Stimulated activated CD4-positive, alpha-beta T cell treated with anti-CD3 and anti-CD28 coated beads, Interleukin-1b, Interleukin-23, amount 100 ng/mL, for 48 hours (primary cell): ENCODE measurements at places on chromosomes 13 and 19.

DNA sequence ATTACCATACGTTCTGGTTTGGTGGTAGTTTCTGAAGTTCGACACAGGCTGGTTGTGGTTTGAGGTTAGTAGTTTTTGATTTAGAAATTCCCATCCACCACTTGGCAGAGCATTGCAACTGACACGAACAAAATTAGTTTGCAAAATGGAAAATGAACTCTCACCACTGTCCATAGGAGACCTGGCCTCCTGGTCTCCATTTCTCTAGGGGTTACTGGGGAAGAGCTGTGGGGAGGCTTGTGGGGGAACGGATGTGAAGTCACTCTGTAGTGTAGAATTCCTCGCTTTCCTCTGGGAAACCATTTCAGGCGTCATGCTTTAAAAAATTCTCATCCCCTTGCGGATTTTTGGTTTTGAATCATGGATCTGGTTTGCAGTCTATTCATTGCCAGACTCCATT lies 321.5 kb upstream of the MAB21L1 start:
- DNase-seq, result no peak

DNA sequence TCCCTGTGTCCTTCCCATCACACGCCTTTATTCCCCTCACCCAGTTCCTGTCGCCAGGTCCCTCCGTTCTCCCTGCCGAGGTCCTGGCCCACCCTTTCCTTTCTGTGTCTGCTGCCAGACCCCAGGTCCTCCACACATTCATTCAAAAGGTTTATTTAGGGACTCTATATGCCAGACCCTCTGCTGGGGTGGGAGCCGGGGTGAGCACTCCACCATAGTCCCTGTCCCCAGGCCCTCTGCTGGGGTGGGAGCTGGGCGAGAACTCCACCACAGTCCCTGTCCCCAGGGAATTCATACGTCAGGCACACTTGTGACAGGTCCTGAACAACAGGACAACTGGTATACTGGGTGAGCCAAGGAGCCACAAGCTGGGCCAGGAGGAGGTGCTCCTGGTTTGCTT lies 34.4 kb upstream of the TUBGCP3 start:
- DNase-seq, result no peak

DNA sequence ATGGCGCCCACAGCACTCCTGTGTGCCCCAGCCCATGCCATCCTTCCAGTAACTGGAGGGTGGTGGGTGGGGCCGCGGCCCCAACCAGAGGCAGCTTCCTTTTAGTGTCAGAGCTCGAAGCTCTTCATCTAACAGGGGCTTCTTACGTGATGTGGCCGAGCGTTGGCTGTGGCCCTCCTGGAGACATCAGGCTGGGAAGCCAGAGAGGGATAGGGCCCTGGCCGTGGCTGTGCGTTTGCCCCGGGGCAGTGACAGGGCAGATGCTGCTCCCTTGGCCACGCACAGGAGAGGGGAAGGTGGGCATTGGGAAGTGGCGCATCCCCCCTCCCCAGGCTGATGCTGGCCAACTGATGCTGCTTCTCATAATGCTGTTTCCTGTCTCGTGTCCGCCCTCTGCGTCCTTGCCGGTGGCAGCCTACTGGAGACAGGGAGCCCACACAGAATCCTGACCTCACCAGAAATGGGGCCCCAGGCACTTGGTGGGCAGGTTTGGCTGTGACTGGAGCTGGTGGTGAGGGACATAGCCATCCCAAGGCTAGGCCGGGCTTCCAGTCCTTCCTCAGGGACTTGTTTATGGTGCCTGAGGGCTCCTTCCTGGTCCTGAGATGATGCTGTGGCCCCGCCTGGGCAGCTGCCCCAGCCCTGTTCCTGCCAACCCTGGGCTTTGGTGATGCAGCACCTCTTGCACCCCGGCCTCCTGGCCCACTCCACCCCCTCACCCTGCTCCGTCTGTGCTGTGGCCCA lies 34.3 kb downstream of the ATP4B start:
- DNase-seq, result no peak

DNA sequence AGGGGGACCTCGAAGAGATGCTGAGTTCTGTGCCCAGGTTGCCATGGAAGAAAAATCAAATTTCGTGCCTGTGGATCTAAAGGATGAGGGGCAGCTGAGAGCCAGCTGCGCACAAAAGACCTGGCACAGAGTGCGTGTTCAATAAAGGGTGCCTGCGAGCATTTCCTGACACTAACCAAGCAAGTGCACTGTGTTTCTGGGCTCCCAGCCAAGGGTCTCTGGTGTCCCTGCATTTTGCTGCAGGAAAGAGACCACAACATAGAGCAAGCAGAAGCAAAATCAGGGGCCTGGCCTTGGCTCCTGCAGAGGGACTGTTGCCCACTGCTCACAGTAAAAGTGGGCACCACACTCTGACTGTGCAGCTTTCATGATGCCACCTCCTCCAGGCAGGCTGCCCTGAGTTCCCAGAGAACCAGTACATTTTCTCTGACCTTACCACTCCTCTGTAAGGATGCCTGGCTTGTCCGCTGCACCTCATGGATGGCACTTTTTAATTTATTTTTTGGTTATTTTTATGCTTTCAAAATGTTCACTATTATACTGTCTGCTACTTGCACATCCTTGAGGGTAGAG lies 70.8 kb upstream of the GPR12 start:
- no peak for DNase-seq

GRCh38 chr13:47433461-47434005 lies 536.7 kb upstream of the HTR2A start:
- DNase-seq, result no peak

GRCh38 chr13:53180684-53181083 lies 152.1 kb downstream of the OLFM4 start:
- DNase-seq, result no peak

DNA sequence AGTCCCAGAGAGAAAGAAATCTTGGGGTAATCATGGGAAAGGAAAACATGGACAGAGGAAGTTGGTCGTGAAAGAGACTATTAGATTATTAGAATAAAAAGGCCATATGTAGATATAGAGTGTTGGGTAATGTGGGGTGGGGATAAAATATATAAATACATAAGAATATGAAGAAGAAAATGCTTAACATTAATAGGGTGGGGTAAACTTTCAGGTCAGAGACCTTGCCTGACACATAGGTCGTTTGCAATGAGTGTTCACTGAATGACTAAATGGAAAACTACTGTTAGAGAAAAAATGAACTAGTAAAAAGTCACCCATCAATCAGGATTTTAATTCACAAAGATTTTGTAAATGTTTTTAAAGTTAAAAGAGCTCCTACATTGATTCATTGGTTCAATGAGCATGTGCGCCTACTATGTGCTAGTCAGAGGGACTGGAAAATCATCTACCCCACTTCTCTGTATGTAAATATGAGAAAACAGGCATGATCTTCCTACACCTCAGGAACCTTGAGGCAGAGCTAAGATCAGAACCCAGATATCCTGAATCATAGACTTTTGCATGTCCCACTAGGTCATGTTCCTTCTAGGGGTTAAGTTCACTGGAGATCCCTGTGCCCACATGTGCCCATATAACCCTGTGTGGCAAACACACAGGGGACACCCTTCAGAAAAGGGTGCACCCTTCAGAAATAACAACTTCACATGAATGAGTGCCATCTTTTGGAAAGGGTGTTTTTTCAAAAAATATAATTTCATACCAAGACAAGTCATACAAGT lies 24.6 kb upstream of the KLF12 start:
- no peak for DNase-seq

DNA sequence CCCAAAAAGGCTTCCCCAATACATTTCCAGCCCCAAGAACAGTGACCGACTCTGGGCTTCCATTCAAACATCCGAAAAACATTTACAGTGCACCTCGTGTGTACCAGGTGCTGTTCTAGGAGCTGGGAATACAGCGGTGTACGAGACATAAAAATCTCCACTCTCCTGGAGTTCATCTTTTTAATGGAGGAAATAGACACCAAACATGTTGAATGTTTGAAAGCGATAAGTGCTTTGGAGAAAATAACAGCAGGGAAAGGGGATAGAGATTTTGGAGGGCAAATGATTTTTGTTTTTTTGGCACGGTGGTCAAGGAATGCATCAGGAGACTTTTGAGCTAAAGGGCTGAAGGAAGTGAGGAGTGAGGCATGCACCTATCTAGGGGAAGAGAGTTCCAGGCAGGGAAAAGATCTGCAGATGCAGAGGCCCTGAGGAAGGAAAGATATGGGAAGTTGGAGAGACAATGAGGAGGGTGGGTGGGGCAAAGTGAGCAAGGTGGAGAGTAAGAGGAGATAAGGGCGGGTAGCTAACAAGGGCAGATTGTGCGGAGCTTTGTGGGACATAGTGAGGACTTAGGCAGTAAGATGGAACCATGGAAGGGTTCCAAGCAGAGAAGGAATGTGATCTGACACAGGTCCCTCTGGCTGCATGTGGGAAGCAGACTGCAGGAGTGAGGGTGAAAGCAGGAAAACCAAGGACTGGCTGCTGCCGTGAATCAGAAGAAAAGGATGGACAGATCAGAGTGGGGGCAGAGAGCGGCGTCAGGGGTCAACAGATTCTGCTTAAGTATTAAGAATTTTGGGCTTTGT lies 703 bp upstream of the FBL start:
- DNase-seq, result no peak

DNA sequence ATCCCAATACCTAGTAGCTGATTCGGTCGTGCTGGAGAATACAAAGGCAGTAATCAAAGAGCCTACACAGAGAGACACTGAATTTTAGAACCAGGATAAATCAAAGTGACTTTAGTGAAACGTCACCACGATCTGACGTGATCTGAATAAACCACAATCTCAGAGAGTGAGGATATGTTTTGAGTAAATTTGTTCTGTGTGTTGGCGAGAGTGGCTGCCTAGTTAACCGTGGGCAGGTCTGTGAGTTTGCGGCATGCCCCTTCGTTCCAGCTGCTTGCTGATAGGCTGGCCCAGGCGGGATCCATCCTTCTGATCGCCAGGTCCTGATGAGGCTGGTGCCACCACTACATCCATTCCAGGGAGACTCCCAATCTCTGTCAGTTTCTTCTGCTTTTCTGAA lies 40.4 kb downstream of the LRCH1 start:
- DNase-seq, result peak; percentile 62

DNA sequence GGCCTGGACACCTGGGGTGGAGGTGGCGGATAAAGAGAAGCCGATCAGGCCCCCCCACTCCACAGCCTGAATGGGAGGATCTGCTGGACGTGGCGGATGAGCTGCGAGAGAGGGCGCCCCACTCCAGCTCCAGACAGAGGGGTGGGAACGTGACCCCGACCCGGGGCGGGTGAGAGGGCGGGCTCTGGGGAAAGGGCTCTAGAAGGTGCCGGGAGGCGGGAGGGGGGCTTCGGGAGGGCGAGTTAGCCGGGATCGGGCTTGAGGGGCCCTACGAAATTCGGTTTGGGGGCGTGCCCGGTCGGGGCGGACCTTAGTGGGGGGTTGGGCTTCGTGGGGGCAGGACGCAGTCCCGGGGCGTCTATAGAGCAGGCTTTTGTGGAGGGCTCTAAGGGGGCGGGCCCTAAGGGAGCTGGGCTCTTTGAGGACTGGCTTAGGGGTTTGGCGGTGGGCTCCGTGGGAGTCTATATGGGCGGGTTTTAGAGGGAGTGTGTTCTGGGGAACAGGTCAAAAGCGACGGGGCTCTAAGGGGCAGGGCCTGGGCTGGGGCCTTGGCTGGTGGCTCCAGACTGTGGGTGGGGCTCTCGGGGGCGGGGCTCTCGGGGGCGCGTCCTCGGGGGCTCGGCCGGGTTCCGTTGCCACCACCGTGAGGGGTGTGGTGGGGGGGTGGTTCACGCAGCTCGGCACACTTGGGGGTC lies 4.1 kb upstream of the NANOS3 start:
- no peak for DNase-seq

GRCh38 chr19:9132422-9132821 lies 5.7 kb upstream of the OR7G3 start:
- no peak for DNase-seq

DNA sequence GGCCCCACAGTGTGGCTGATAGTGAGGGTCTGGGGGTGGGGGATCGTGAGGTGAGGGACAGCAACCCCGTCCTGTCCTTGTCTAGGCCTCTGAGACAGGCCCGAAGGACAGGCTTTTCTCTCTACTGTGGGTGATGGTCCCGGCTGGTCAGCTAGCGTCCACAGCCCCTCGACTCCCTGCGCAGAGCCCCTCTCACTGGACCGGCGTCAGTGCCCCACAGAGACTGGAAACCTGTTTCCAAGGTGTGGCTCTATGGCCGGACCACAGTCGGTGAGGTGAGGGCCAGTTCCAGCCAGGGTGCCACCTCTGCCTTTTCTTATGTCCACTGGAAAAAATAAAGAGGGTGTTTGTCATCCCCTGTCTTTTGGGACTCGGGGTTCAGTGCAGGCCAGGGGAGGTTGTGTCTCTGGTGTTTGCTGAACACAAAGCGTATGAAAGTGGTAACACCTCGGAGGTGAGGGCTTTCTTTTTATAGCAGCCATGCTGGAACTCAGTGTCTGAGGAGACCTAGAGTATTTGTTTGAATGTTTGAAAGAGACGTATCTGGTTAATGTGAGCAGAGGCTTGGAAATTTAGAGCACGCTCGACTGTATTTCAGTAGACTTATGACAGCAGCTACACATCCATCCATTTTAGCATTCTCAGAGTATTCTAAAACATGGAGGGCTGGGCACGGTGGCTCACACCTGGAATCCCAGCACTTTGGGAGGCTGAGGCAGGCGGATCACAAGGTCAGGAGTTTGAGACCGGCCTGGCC lies 22.8 kb downstream of the ATP11A start:
- no peak for DNase-seq

DNA sequence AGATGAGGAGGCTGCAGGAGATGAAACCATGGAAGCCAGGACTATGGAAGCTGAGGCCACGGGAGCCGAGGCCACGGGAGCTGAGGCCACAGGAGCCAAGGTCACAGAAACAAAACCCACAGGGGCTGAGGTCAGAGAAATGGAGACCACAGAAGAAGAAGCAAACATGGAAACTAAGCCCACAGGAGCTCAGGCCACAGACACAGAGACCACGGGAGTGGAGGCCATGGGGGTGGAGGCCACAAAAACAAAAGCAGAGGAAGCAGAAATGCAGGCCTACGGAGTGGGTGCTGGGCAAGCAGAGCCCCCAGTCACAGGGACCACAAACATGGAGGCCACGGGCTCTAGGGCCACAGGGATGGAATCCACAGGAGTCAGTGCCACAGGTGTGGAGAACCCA lies 12.5 kb upstream of the EBI3 start:
- DNase-seq, result no peak

DNA sequence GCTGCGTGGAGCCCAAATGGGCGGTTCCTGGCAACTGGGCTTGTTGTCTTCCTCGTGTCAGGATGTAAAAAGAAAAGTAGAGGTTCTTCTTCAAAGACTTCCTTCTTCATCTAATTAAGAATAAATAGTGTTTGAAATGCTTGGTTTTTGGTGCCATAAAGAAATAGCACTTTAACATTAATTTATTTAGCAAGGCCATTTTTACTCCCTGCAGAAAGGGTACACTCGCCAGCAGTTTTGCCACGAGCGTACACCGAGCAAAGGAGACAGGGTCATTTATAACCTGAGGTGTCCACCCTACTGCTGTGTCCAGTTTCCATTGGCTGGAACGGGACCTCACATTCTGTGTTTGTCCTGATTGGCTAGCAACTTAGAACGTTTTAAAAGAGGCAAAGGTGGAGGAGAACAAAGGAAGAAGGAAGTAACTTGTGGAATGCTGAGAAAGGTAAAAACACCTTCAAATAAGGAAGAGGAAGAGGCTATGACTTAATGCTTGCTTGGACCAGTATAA lies 21.8 kb upstream of the OR10H1 start:
- peak; percentile 8 for DNase-seq

GRCh38 chr13:26062853-26063444 lies 11.1 kb upstream of the SHISA2 start:
- no peak for DNase-seq
